Activated CD4-positive, alpha-beta memory T cell treated with anti-CD3 and anti-CD28 coated beads, Interleukin-2, amount 10 ng/mL, durations not matched to agents 7 days and 5 days (primary cell): ENCODE measurements at places on chromosomes 3 and 15.
A peak's percentile ranks its signal among the peaks of the same experiment; 100 is the strongest.

DNA sequence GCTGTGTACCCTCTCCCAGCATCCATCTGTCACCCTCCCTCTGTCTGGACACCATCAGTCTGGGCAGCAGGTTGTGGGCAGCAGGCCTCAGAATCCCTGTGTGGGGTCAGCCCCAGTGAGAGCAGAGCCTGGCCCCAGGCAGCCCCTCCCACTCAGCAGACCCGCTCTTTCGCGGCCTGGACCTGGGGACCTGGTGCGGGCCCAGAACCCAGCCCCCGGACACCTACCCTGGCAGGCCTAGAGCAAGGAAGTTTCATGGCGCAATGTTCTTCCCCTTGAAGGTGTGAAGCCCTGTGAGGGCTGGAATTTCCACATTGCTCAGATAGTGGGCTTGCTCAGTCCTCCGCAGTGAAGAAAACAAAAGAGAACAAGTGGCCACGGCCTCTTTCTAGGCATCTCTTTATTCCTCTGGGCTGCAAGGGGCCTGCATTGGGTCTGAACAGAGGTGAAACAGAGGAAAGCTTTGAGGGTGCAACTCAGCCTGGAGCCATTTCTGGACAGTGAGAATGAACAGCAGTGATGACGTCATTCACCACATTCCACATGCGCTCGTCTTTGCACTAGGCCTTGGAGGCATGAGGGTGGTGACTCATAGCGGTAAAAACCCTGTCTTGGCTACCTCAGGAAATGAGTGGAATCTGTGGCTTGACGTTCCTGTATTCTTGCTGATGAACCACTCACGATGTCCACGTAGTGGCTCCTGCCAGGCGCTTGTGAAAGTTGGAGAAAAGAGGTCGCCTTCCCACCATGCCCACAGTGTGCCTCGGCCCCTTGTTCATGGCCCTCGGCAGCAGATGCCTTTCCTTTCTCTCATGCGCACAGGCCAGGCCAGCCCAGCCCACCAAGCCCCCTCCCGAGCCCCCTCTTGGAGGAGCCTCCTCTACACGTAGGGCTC lies 66.1 kb downstream of the SLC30A4 start:
- peak overlapping the region; percentile 75 for H3K4me3 ChIP-seq
- H3K27me3 ChIP-seq, result peaks cover 2% of the 10 kb centered on the region
- DNase-seq, result peak; percentile 84

DNA sequence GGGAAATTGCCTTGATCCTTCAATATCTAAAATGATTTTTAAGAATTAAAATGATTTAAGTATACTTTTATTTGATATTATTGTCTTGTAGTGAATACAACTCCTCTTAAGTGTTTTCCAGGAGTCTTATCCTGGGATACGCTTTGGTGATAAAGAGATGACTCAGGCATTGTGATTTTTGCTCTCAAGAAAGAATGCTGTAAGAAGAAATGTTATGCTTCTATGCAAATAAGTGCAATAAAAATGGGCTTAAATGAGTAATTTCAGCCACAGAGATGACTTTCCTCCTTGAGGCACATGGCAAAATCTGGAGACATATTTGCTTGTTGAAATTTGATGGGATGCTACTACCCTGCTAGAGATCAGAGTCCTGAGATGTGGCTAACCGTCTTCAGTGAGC lies 358.6 kb upstream of the BCHE start:
- no peak for DNase-seq
- no peak overlapping the region for H3K27ac ChIP-seq
- H3K4me3 ChIP-seq, result no peak overlapping the region
- H3K4me1 ChIP-seq, result no peaks in the 10 kb centered on the region
- no peaks in the 10 kb centered on the region for H3K36me3 ChIP-seq

DNA sequence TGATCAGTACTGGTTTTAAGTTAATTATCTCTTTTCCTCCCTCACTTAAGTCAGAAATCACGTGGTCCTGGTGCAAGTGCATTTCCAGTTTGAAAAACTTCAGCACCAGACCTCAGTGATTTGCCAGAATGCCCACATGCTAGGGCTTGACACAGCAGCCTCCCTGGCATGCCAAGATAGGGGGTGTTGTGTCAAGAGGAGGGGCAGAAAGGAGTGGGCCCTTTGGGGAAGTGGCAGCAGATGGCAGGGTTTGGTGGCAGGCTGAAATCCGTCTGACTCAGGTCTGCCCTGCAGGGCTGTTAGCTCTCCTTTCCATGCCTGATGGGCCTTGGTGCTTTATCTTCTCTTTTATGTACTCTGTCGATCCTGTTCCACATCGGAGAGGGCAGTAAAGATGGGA lies 23.4 kb downstream of the PXK start:
- DNase-seq, result no peak
- H3K4me3 ChIP-seq, result no peak overlapping the region
- H3K27ac ChIP-seq, result peak overlapping the region; percentile 44
- H3K27me3 ChIP-seq, result no peaks in the 10 kb centered on the region
- H3K4me1 ChIP-seq, result peaks cover 64% of the 10 kb centered on the region

GRCh38 chr3:45940781-45941365 lies 2.4 kb upstream of the CXCR6 start:
- H3K4me3 ChIP-seq, result no peak overlapping the region
- H3K27me3 ChIP-seq, result no peaks in the 10 kb centered on the region
- peaks cover 68% of the 10 kb centered on the region for H3K36me3 ChIP-seq
- no peak for DNase-seq
- peaks cover 69% of the 10 kb centered on the region for H3K4me1 ChIP-seq
- H3K27ac ChIP-seq, result no peak overlapping the region

GRCh38 chr15:69452692-69453521 lies at the start of gene RPLP1:
RPLP1 (plus strand) TSS chr15:69452818; CDS start chr15:69452949, 131 bp downstream.
- H3K4me3 ChIP-seq, result peak within 1 kb of the TSS; percentile 90
- peaks cover 42% of the 10 kb centered on the region for H3K4me1 ChIP-seq
- peak within 1 kb of the TSS; percentile 97 for H3K27ac ChIP-seq
- H3K36me3 ChIP-seq, result peaks cover 51% of the 10 kb centered on the region
- H3K27me3 ChIP-seq, result no peaks in the 10 kb centered on the region

GRCh38 chr3:73572368-73572767 lies 52.4 kb downstream of the PDZRN3 start:
- no peaks in the 10 kb centered on the region for H3K4me1 ChIP-seq
- H3K4me3 ChIP-seq, result no peak overlapping the region
- DNase-seq, result no peak
- no peaks in the 10 kb centered on the region for H3K36me3 ChIP-seq
- H3K27me3 ChIP-seq, result peaks cover 10% of the 10 kb centered on the region

GRCh38 chr3:25442486-25442885 lies 14.4 kb downstream of the RARB start:
- no peaks in the 10 kb centered on the region for H3K4me1 ChIP-seq
- no peak for DNase-seq
- H3K36me3 ChIP-seq, result no peaks in the 10 kb centered on the region
- H3K27ac ChIP-seq, result no peak overlapping the region
- H3K4me3 ChIP-seq, result no peak overlapping the region

- DNase-seq, result no peak
- H3K4me1 ChIP-seq, result peaks cover 34% of the 10 kb centered on the region
- no peak overlapping the region for H3K4me3 ChIP-seq
- no peaks in the 10 kb centered on the region for H3K27me3 ChIP-seq
Measured at GRCh38 chr3:177421481-177421785, 224.2 kb upstream of the TBL1XR1 start.

DNA sequence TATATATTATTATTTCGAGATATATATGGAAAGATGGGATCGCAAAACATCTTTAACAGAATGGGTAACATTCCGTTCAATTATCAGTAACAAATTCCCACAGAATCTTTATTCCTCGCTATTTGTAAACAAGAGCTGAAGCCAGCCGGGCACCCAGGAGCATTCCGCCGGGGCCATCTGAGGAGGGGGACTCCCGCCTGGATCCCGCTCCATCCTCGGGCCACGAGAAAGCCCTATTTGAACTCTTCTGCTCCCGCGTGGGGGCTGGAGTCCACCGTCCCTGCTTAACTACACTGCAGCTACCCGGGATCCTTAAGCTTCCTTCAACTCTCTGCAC lies 687 bp downstream of the GPR176 start:
- H3K27ac ChIP-seq, result no peak overlapping the region
- no peak for DNase-seq
- peaks cover 16% of the 10 kb centered on the region for H3K4me1 ChIP-seq
- H3K4me3 ChIP-seq, result peak overlapping the region; percentile 41
- peaks cover 7% of the 10 kb centered on the region for H3K36me3 ChIP-seq

DNA sequence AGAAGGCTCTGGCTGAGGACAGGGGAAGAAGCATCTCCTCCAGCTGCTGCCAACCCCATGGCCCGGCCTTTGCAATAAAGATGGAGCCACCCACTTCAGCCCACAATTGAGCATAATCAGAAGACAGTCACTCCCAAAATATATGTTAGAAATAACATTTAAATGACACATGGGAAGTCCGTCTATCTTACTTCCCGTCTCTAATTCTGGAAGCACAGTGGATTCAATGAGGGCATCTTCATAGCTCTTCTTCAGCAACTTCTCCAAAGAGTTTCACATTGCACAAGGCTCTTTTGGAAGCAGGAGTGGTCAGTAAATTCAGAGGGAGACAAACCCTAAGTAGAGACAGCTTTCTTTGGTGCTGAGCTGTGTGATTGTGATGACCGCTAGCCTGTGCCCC lies 67.0 kb upstream of the SEC61A1 start:
- DNase-seq, result no peak
- H3K4me3 ChIP-seq, result no peak overlapping the region
- H3K27me3 ChIP-seq, result peaks cover 8% of the 10 kb centered on the region
- H3K36me3 ChIP-seq, result no peaks in the 10 kb centered on the region
- H3K27ac ChIP-seq, result no peak overlapping the region

- no peak overlapping the region for H3K27ac ChIP-seq
- no peaks in the 10 kb centered on the region for H3K4me1 ChIP-seq
- DNase-seq, result no peak
- H3K36me3 ChIP-seq, result peaks cover 6% of the 10 kb centered on the region
- H3K4me3 ChIP-seq, result no peak overlapping the region
Measured at GRCh38 chr3:136404056-136404455, 153.9 kb downstream of the PCCB start.

- H3K36me3 ChIP-seq, result no peaks in the 10 kb centered on the region
- no peaks in the 10 kb centered on the region for H3K27me3 ChIP-seq
- no peak overlapping the region for H3K27ac ChIP-seq
Measured at GRCh38 chr3:103992469-103992868, 1374.2 kb upstream of the ALCAM start.

DNA sequence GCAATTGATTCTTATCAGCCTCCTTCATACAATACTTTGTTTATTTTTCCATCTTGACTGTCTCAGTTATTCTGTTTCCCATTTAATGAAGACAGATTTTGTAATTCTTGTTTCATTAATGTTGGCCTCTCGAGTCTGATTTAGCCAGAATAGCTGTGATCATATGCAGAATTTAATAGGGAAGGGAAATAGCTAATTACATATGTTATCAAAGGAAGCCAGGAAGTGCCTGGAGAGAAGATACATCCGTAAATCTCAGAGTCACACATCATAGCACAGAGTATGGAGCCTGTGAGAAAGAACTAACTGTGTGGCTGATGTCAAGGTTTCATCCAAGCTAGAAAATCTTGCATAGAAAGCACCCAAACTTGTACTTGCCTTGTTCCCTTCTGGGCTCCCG lies 288.9 kb upstream of the SLCO3A1 start:
- H3K36me3 ChIP-seq, result no peaks in the 10 kb centered on the region
- H3K4me3 ChIP-seq, result no peak overlapping the region
- H3K27me3 ChIP-seq, result peaks cover 9% of the 10 kb centered on the region

DNA sequence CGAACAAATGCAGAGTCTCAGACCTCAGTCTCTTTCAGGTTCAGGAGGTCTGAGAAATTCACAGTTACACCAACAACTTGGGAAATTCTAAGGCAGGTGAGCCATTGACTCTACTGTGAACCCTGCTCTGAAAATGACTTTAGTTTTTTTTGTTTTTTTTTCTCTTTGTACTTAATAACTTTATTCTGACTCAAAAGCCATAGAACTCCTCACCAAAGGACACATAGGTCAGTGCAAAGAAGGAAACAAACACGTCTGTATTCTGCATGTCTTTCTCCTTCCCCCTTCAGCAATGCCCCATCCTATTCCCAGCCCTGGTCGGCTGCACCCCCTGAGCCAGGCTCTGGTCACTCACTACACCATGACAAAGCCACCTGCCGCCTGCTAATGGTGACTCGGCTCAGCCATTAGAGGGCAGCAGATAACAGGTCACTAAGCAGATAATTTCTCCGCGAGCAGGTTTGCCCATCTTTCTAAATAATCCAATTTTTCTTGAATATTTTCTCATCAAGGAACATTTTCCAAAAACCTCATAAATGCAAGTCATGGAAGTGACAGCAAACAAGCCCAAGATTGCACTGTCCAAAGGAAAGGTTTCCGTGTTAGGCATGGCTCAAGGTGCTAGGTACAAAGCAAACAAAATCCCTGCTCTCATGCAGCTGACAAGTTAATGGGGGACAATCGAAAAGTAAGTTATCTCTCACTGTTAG lies 37.7 kb downstream of the TM4SF4 start:
- peaks cover 14% of the 10 kb centered on the region for H3K4me1 ChIP-seq
- H3K4me3 ChIP-seq, result no peak overlapping the region
- H3K27me3 ChIP-seq, result peaks cover 8% of the 10 kb centered on the region
- no peaks in the 10 kb centered on the region for H3K36me3 ChIP-seq
- DNase-seq, result peak; percentile 37

- DNase-seq, result peak; percentile 55
- H3K27ac ChIP-seq, result no peak overlapping the region
- H3K36me3 ChIP-seq, result no peaks in the 10 kb centered on the region
- peaks cover 4% of the 10 kb centered on the region for H3K27me3 ChIP-seq
Measured at GRCh38 chr3:171049861-171050444, 23.4 kb upstream of the SLC2A2 start.

GRCh38 chr3:55329849-55330248 lies 157.3 kb downstream of the WNT5A start:
- H3K4me3 ChIP-seq, result no peak overlapping the region
- no peak overlapping the region for H3K27ac ChIP-seq
- H3K27me3 ChIP-seq, result no peaks in the 10 kb centered on the region
- H3K4me1 ChIP-seq, result no peaks in the 10 kb centered on the region
- no peak for DNase-seq

DNA sequence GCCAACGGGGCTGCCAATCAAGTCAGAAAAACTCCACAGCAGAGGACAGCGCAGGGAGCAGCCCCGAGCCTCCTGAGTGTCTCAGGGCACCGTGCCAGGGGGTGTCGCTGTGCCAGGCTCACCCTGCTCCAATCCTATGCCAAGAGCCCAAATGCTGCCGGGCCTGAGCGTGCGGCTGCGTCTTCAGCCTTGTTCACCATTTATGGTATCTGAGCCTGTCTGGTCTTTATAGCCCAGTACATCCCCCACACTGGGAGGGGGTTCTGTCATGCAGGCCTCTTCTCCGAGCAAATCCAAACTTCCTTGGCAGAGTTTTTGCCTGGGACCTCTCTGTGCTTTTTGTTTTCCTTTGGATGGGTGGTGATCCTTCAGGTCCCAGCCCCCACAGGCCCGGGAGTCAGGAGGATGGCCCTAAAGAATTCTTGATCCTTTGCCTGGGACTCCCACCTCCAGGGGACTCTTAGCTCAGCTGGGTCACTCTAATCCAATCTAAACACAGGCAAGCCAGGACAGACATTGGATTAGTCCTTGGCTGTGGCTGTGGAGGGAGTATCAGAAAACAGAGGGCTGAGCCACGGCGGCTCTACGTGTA lies 135.1 kb upstream of the HACD2 start:
- H3K4me3 ChIP-seq, result no peak overlapping the region
- no peaks in the 10 kb centered on the region for H3K36me3 ChIP-seq
- no peak for DNase-seq
- H3K27me3 ChIP-seq, result peaks cover 11% of the 10 kb centered on the region
- H3K27ac ChIP-seq, result no peak overlapping the region

- H3K4me3 ChIP-seq, result no peak overlapping the region
- H3K36me3 ChIP-seq, result peaks cover 3% of the 10 kb centered on the region
- peaks cover 14% of the 10 kb centered on the region for H3K27me3 ChIP-seq
- no peak overlapping the region for H3K27ac ChIP-seq
Measured at GRCh38 chr3:71219744-71220638, 363.5 kb downstream of the FOXP1 start.
